ENCODE measurements at places on chromosomes 16 and 17. TPM values are rescaled to one million over a fixed set of nuclear protein-coding genes. Genes with fewer than 3 reads are reported as not detected.
A peak's percentile ranks its signal among the peaks of the same experiment; 100 is the strongest.

- DNase-seq = no peak
These were observed 77.1 kb upstream of the RPL38 start for GRCh38 chr17:74126179-74126900.

DNA sequence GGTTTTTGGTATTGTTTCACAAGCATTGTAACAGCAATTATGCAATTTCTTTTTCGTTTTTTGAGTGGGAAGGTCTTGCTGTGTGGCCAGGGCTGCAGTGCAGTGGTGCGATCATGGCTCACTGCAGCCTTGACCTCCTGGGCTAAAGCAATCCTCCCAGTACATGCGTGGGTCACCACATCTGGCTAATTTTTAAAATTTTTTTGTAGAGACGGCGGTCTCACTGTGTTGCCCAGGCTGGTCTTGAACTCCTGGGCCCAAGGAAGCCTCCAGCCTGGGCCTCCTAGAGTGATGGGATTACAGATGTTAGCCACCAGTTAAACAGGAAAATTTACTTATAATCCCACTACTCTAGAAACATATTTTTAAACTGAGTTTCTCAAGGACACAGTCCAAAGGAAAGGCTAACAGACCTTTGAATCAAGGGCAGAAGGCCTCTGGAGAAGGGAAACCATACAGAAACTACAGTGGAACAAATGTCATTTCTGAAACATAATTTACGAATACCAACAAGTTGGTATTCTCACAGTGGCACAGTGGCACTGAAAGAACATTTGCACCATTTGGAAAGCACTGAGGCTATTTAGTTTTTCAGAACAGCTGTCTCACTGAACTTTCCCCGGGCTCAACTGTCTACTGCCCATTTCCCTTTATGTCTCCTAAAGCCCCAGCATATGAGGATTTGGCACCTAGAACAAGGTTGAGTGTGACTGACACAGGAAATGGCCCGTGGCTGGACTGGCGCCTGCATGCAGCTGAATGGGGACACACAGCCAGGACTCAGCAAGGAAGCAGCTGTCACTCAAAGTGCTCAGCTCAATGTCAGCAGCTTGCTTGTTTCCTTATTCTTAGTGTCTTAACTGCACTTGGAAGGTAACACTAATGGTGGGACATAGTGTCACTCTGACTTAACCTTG lies 2.8 kb upstream of the PRKAR1A start:
- no peak for DNase-seq

DNA sequence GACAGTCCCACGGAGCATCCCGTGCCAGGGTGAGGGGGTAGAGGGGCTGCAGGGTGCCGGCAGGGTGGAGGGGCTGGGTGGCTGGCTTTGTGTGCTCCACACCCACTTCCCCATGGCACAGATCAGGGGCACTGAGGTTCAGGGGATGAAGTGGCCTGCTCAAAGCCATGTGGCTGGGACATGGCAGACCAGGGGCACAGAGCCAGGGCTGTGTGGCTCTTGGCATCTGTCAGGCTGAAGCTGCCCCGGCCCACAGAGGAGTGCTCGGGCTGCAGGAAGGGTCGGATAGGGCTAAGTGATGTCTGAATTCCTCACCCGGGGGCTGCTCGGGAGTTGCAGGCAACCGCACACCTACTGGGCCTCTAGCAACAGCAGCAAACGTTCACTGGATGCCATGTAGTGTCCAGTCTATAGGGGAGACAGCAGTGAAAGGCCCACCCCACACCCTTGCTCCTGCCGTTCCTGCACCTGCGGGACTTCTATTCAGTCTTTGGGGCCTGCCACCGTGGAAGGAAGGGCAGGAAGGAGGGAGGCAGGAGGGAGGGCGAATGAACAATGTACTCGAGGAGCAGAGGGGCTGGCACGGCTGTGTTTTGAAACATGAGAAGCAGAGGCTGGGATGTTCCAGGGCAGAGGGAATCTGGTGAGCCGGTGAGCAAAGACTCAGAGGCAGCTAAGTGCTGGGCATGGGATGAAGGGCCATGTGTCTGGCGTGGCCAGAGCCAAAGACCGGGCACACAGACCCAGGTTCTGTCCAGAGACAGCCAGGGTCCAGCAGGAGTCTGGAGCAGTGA lies 15.1 kb downstream of the SLC5A10 start:
- no peak for DNase-seq

DNA sequence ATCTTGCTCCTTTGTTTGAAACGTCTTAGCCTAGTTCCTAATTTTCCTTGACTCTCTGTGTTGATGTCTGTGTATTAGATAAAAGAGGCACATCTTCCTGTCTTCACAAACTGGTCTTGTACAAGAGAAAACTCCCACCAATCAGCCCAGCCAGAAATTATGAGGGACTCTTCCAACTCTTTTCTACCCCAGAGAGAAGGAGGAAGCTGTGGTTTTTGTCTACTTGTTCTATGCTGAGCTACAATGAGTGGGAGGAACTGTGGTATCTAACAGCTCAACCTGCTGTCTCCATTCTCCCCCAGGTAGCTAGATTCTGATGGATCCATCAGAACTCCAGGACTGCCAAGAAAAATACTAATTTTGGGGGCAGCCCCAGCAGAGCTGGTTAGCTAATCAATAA lies 392.5 kb downstream of the HS3ST3B1 start:
- no peak for DNase-seq

- no peak for DNase-seq
These were observed 2.6 kb downstream of the TMEM220 start for GRCh38 chr17:10727192-10727591.

GRCh38 chr16:28990375-28991040 lies 5.7 kb downstream of the LAT start:
- DNase-seq = no peak

DNA sequence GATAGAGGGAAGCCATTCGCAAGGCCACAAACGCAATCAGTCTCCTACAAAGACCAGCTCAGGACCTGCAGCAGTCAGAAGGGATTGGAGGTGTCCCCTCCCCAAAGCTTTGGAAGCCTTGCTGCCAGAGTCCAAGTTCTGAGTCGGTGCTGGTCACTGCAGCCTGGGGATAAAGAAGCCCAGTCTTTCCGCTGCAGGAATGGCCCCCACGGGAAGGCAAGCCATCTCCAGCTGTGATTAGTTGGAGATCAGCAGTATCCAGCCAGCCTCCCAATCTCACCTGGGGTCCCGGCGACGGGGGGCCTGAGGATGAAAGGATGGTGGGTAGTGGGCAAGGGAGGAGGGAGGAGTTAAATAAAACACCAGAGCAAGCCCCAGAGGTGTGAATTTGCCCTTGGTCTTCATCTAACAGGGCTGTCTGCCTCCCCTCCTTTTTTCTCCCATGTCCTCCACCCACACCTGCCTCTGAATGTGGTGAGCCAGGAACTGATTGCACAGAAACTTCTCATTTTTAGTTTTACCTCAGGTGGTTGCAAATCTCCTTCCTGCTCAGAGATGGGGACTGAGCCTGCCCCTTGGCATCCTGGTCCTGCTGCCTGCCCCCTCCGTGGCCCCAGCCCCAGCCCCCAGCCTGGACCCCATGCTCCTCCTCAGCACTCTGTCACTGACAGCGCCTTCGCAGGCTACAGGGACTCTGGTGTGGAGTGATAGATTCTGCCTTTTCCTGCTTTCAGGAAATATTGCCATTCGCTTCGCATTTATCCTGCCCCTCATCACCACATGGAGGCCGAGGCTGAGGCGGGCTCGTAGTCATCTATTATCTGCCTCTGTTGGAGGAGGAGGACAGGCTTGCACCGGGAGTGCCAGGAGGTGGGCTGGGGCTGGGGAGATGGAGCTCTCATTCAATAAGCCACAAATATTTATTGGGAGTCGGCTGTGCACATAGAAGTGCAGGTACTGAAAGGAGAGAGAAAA lies 262.9 kb upstream of the SDK2 start:
- no peak for DNase-seq

DNA sequence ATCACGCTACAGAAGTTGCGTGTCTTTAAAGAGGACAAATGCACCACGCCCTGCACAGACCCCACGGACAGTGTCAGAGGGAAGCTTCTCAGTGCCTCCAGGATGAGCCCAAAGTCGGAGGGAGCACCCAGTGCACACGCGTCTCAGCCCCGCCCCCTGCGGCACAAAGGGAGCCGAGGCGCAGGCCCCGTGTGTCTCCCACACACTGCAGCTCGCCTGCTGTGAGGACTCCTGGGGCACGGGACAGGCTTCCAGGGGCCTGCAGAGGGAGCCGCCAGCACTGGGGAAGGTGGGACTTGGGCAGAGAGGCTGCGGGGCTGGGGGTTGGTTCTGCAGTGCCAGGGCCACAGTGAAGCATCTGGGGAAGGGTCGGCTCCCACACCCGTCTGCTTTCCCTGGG lies 77.4 kb downstream of the LMF1 start:
- DNase-seq = no peak

DNA sequence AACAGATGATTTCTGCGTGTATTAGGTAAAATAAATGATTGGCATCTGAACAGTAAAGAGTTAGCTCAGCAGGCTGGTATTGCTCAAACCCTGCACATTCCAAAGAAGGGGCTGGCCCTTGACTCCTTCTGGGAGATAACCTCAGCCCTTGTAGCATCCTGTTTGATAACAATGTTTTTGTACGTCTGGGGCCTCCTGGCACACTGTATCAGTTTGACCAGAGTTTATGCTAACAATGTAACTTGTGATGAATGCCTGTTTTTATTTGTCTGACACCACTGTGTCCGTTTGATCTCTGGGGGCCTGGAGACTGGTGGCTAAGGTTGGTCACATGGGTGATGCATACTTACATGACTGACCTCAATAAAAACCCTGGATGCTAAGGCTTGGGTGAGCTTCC lies 43.8 kb upstream of the NDRG4 start:
- no peak for DNase-seq

DNA sequence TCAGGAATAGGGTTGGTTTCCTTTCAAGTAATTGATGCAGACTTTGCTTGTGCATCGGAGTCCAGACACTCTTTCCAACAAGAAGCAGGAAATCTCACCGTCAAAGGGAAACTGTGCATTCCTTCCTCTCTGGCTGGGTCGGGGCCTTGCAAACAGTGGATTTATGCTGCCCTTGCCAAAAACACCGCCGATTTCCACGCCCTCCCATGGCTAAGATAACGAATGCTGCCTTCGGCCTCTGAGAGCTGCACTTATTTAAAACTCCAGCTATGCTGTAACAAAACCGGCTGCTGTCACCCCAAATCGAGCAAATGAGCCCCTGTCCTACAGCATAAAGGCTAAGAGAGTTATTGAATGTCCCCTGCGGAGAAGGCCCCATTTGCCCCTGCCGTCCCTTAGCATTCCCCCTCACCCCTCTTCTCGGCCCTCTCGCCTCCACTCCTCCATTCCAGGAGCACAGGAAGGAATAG lies 275.5 kb upstream of the IRX5 start:
- peak; percentile 25 for DNase-seq

DNA sequence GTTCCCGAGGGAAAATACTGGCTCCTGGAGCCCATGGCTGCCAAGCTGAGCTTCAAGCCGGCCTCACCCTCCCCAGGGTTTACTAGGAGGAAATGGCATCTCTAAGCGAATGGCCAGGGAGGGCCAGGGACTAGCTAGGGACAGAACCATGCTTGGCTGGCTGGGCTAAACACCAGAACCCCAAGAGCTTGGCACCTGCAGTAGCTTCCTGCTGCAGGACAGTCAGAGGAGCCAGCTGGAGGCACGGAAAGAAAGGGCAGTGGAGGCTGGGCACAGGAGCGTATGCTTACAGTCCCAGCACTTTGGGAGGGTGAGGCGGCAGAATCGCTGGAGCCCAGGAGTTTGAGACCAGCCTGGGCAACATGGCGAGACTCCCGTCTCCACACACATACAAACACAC lies 33.7 kb downstream of the PEMT start:
- DNase-seq = no peak

DNA sequence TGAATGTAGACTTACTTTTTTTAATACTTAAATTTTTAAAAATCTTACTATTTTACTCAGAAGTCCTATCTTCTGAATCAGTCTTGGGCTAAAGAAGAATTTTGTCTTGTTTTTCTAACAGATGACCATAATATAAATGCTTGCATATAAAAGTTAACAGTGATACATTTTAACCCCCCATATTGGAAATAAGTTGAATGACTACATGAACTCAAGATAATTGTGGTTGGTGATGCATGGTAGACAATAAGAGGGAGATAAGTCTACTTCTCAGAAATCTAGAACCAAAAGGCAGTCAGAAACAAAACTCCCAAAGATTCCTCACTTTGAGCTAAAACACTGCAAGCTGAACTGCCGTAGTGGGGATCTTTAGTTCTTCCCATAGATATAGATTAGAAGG lies 868.4 kb upstream of the SOX9 start:
- no peak for DNase-seq

DNA sequence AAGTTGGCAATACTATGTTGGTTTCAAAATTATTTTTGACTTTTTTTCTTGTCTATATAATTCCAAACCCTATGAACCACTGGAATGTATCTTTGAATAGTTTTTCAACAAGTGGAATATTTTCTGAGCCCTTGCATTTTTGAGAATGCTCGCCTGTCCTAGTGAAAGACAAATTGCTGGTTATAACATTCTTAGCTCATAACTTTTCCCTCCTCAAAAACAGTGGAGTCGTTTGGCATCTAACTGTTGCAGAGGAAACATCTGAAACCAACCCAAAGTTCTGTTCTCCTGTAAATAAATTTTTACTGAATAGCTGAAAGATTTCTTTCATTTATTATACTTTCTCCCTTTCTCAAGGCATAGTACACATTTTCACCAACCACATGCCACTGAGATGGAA lies 11.3 kb upstream of the COX10 start:
- DNase-seq = no peak

DNA sequence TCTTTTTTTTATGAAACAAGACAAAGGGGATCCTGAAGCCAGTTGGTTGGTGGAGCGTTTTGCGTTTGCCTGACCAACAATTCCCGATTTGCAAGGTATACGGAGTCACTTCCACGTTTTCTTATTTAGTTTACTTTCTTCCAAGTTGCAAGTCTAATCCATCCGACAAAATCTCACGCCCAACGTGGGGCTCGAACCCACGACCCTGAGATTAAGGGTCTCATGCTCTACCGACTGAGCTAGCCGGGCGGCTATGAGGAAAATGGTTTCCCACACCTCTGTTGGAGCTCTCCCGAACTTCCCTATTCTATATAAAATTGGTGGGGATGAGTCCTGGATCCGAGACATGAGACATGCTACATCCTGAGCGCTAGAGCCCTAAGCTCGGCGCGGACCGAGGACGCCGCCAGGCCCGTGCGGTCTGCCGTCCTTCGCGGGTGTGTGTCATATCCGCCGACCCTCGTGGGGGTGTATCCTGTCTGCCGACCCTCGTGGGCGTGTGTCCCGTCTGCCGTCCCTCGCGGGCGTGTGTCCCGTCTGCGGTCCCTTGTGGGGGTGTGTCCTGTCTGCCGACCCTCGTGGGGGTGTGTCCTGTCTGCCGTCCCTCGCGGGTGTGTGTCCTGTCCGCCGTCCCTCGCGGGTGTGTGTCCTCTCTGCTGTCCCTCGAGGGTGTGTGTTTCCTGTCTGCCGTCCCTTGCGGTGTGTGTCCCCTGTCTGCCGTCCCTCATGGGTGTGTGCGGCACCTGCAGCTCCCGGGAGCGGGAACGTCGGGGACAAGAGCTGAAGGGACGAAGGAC lies 22.6 kb downstream of the ZNF213 start:
- peak; percentile 94 for DNase-seq

The SALL1 gene
- 1.3 TPM for total RNA-seq

The GUCY2D gene
- total RNA-seq = not detected

The LPO gene
- not detected for total RNA-seq

The CLEC18B gene
- total RNA-seq = 1.8 TPM

All from mammary epithelial cell (primary cell).